Caki2 (cell line): ENCODE measurements at places on chromosomes 3 and 15. TPM values are rescaled to one million over a fixed set of nuclear protein-coding genes. Genes with fewer than 3 reads are reported as not detected.

FMN1 gene
- 1.4 and 23.8 TPM in 2 replicates for total RNA-seq

DNA sequence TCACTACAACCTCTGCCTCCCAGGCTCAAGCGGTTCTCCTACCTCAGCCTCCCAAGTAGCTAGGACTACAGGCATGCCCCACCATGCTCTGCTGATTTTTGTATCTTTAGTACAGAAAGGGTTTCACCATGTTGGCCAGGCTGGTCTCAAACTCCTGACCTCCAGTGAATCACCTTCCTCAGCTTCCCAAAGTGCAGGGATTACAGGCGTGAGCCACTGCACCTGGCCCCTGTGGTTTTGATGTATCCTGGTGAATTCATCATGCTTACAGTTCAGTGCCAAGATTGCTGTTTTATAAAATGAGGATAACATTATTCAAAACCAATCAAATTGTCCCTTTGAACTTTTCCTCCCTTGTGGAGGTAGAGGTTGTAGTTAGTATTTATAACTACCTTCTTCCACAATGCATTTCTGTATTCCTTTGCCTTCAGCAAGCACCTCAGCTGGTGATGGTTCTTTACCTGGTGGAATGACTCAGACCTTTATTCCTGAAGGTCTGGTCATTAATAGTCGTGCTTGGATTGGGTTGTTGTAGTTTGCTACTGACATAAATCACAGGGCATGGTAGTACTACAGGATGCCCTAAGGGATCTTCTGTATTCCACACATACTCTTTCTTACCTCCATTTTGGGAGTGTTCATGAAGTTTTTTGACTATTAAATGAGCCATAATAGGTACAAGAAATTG lies 76.9 kb downstream of the UBP1 start:
- no peak for DNase-seq

GRCh38 chr15:58558777-58559176 lies 127.0 kb downstream of the LIPC start:
- DNase-seq, result no peak

GRCh38 chr3:121992601-121993560 lies 29.2 kb downstream of the ILDR1 start:
- peak; percentile 13 for DNase-seq

GOLGA6B gene
- total RNA-seq, result not detected in 2 replicates

GRCh38 chr15:49720261-49720660 lies 99.4 kb downstream of the DTWD1 start:
- no peak for DNase-seq

- DNase-seq, result no peak
Measured at GRCh38 chr3:114660124-114660523, 366.3 kb downstream of the TIGIT start.

- DNase-seq, result no peak
Measured at GRCh38 chr3:149198611-149199010, 23.0 kb downstream of the CP start.

- no peak for DNase-seq
Measured at GRCh38 chr15:75749820-75750219, 37.2 kb upstream of the CSPG4 start.

GRCh38 chr3:141489203-141489602 lies 2.4 kb downstream of the RASA2 start:
- DNase-seq, result no peak

GRCh38 chr3:133874344-133874743 lies 21.3 kb downstream of the RAB6B start:
- DNase-seq, result no peak

- no peak for DNase-seq
Measured at GRCh38 chr3:59056706-59057105, 6.9 kb upstream of the CFAP20DC start.

GRCh38 chr3:16599694-16600093 lies 5.5 kb downstream of the DAZL start:
- DNase-seq, result no peak

- no peak for DNase-seq
Measured at GRCh38 chr15:29854413-29854812, 32.1 kb upstream of the TJP1 start.

GABRA5 gene
- 2.3 TPM in 2 replicates for total RNA-seq

DTX3L gene
- 15.0 and 17.2 TPM in 2 replicates for total RNA-seq
